ENCODE measurements at places on chromosomes 6 and 20.
A peak's percentile ranks its signal among the peaks of the same experiment; 100 is the strongest.

- no peak for DNase-seq
Observed at GRCh38 chr6:44035621-44036020, 91.6 kb downstream of the MRPL14 start.

- no peak for DNase-seq
Observed at GRCh38 chr20:13183005-13183404, 38.1 kb upstream of the ISM1 start.

DNA sequence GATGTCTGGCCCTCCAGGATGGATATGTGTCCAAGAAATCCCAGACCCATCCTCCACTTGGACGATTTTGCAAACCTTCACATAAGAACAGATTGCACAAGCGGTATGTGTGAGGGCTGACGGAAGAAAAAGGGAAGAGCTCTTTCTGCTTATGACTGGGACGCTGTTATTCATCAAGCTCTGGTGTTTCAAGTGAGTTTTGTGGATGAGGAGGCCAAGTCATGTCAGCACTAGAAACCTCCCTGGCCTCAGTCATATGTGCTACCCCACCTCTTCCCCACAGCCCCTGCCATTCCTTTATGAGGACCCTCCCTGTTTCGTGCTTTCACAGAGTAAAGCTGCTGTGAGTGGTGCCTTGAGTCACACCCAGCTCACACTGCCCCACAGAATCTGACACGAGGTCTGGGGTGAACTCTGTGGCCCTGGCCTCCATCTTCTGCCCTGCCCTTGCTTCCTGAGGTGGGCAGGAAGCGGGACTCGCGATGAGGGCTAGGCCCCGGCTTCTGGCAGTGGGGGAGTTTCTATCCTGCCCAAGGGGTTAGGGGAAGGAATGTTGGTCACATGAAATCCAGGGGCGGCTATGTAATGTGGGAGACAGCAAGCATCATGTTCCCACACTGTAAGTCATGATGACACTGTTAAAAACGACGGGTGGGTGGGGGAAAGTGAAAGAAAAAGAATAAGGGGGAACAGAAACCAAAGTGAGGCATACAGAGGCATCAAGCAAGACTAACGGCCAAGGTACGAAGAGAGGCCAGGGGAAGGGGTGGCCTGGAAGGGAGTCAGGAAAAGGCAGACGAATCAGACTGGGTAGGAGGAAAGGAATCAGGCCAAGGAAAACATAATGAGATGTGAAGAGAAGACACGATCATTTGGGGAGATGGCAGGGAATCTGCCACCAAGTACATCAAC, 78.1 kb downstream of the PRDM1 start:
- DNase-seq: peak; percentile 43

DNA sequence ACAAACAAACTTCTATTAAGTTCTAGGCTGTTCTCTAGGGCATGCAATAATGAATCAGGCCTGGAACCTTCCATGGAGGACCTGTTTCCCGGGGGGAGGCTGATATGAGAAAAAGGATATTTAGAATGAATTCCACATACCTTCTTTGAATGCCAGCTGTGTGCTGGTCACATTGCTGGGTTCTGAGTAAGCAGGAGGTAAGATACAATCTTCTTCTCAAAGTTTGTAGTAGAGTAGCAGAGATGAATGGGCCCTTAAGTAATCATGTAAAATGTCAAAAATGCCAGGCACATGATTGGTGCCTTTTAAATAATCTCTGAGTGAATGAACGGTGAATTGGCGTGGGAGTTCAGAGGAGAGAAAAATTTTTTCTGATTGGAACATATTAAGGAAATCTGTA, 47.4 kb downstream of the TGM2 start:
- DNase-seq: no peak

GRCh38 chr6:3918469-3918868, 69.3 kb downstream of the FAM50B start:
- DNase-seq: no peak

DNA sequence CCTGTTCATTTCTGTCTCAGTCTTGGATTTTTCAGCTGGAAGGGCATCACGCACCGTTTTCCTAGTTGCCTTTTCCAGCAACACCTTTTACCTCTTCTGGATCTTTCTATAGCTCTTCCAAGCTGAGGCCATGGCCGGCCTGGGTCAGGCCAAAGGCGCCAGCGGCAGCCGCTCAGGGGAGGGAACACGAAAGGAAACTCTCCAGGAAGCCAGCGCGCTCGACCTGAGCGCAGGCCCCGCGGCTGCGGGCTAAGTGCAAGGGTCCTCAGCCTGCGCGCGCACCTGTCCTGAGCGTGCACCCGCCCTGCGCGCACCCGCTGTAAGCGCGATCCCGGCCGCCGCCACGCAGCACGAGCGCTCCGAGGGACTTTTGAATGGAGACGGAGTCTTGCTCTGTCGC, 43.8 kb upstream of the TMEM181 start:
- no peak for DNase-seq

DNA sequence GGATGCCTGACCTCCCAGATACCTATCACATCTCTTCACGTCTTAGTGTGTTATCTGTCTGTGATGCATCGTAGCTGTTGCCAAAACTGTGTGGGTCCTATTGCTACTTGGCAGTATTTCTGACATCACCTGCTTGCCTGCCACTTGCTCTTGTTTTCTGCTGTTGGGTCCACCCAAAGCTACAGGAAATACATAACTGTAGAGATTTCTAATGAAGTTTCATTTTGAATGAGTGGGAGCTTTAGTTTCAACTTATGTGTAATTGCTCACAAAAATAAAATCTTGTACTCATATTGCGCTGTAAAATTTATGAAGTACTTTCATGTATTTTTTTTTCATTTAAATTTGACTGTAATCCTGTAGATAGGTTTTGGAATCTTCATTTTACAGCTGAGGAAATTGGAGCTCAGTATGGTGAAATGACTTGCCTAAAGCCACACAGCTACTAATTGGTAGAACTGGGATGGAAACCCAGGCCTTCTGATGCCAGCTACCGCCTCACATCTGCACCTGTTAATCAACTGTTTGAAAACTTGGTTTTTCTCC, 113.6 kb upstream of the MAN1A1 start:
- no peak for DNase-seq

DNA sequence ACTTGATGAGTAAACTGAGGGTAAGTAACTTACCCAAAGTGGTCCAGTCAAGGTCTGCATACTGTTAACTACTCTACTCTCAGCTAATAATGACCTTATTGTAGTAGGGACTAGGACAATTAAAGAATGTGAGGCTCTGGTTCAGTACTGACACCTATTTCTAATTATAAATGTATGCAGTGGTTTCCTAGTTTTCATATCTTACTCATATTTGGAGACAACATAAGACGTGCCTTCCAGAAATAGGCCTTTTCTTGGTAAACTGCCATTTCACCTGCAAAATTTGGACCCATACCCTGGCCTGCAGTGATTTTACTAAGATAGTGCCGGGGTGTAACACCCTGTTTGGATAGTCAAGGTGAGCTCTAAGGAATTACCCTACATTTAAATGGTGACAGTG, 24.7 kb downstream of the GJA1 start:
- no peak for DNase-seq

DNA sequence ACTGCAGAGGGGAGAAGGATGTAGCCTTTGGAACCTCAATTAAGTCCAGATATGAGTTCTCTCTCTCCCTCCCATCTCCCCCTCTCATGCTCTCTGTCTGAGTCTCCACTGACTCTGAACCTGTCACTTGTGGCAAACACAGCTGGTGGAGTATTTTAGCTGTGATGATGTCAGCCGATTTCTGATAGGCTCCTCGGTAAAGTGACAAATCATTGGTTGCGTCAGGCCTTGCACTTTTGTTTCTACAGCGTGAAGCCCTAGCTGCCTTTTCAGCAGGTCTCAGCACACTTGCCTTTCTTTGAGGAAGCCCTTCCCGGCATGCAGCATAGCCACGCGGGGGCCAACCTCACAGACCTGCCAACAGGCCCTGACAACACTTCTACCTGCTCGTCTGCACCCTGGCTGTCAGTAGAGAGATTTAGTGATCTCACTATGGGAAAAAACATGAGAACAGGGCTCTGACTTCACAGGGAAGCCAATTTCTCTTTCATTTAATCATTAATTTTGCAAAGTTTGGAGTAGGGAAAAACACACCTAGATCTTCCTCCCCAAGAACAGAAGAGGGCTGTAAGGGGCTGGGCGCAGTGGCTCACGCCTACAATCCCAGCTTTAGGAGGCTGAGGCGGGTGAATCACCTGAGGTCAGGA, 84.4 kb downstream of the GMPR start:
- peak; percentile 70 for DNase-seq
